ENCODE measurements at places on chromosomes 7 and 10. TPM values are rescaled to one million over a fixed set of nuclear protein-coding genes. Genes with fewer than 3 reads are reported as not detected.

CPVL gene
- 12.2 TPM for total RNA-seq

- no peak for DNase-seq
Measured at GRCh38 chr10:121404611-121405010, 193.6 kb downstream of the FGFR2 start.

DNA sequence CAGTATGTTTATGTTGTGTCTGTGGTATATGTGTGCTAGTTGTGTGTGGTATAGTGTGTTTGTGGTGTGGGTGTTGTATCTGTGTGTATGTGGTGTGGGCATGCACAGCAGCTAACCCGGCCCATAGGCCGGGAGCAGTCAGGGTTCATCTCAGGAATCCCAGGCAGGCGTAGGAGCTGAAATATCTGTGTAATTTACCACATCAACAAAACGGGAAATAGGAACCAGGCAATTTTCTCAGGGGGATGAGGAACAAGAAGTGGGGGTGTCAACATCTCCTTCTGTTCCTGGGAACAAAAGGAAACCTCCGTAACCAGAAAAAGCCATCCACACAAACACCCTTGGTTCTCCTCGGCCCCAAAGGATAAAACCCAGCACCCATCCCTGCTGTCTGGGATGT is 24.5 kb upstream of the ZNF488 start:
- DNase-seq: no peak

- no peak for DNase-seq
Measured at GRCh38 chr7:153193144-153193595, 433.6 kb downstream of the ACTR3B start.

MYOF gene
- total RNA-seq: 31.2 TPM

MPP7 gene
- total RNA-seq: 36.1 TPM

MBL2 gene
- total RNA-seq: not detected

- DNase-seq: no peak
Measured at GRCh38 chr7:157702311-157703023, 365.7 kb downstream of the DNAJB6 start.

- no peak for DNase-seq
Measured at GRCh38 chr10:3066317-3067117, 831 bp upstream of the PFKP start.

CSTF2T gene
- total RNA-seq: 52.9 TPM

DNA sequence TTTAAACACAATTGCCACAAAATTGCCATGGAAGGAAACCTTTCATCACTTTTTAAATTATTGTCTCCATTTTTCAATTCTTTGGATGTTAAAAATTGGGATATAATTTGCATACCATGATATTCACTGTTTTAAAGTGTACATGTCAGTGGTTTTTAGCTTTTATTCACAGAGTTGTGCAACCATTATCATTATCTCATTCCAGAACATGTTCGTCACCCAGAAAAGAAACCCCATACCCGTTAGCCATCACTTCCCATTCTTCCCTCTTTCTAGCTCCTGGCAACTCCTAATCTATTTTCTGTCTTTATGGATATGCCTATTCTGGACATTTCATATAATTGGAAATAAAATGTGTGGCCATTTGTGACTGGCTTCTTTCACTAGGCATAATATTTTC is 260.3 kb upstream of the FERD3L start:
- no peak for DNase-seq

- DNase-seq: no peak
Measured at GRCh38 chr7:111787741-111788140, 225.4 kb upstream of the IMMP2L start.

PDLIM1 gene
- 0.61 TPM for total RNA-seq

GRCh38 chr10:16995867-16996529 is 133.6 kb downstream of the CUBN start:
- peak; percentile 43 for DNase-seq

DNA sequence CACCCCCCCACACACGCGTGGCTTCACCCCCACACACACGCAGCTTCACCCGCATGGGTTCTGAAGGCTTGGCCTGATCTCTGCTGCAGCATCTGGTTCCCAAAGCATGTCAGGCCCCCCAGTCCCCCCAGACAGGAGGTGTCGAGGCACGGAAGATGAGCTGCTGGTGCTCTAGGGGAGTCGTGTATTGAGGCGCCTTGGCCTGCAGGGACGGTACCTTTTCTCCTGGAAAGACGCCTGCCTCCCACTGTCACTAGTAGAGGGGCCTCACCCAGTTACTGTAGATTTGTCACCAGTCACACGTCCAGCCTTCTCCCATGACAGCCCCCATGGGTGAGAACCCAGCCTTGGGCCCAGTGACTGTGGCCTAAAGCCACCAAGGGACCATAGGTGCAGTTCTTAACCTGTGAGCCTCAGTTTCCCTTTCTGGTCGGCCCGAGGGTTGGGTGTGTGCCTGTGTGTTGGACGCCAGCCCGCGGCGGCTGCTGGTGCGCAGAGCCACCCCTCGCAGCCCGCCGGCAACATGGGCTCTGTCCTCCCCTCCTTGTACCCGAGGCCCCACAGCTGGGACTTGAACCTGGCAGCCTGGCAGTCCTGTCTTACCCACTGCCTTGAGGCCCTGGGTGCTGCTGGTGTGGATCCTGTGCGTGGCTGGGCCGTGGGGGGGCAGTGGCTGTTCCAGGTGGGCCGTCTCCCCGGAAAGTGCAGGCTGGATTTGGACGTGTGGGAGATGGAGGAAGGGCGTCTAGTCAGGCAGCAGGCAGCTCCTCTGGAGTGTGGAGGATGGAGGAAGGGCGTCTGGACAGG is 81.7 kb downstream of the NKX6-2 start:
- no peak for DNase-seq

DNA sequence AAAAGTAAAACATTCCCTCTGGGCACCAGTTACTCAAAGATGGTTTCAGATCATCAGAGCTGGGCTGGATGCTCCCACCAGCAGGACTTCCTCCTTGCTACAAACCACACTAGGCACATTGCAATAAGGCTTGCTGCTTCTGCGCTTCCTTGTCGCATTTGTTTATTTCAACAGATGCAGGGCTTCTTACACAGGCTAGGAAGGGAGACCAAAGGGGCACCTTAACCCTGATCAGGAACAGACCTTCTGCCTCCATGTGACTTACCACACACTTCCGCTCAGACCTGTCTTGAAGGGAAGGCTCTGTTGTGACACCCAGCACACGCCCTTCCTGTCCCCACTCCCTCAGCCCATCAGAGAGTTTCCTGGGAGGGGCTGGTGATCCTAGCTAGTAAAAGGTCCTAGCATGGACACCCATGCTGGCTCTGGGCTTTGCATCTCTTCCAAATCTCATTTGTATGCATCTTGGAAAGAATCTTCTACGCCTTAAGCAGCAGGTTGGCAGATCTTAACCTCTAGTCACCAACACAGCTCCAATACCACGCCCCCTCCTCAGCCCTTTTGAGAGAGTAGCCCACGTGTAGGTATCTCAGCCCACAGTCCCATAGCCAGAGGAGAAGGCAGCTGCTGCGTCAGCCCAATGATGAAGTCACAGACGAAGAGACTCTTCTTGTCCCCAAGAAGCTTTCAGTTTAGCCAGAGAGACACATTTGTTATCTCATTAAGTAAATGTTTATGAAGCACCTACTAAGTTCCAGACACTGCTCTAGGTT is 47.1 kb upstream of the SVIL start:
- DNase-seq: peak; percentile 86

SPDYE2B gene
- not detected for total RNA-seq

DNA sequence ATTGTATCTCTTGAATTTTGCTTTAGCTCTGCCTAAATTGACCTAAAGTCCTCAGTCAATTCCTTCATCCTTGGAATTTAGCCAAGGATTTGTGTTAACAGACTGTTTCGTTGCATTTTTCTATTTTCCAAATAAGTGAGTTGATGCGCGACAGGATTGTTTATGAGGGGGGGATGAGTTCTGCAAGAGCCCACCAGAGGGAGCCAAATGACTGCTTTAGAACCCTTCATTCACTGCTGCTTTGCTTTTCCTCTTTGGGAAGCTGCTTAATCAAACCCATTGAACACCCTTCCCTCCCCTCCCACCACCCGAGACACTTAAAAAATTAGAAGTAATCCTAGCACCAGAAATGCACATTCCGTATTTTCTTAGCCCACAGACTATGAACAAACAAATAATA is 33.7 kb upstream of the PTF1A start:
- DNase-seq: peak; percentile 30

DNA sequence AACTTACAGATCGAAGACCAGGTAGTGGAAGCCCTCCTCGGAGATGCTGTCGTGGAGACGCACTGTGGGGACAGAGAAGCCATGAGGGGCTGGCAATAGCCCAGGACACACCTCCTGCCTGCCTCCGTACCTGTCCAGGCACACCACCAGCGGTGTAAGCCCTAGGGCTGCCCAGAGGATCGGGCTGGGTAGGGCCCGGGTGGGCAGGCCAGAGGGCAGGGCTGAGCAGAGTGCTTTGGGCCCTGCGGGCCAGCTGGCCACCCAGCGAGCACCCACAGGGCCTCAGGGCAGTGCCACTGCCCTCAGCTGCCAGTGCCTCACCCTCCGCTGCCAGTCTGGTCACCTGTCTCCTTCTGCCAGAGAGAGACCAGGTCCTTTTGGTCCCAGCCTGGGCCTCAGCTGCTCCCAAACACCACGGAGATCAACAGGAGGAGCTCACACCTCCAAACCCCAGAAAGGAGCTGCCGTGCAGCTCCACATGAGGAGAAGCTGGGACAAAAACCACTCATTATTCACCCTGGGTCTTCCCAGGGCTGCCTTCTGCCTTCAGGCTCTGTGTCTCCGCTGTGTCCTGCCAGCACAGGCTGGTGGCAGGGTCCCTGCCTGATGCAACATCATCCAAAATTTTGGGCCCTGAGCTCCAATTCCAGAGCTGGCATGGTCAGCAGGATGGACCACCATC is 58.2 kb downstream of the YKT6 start:
- no peak for DNase-seq

- DNase-seq: no peak
Measured at GRCh38 chr7:69871886-69872569, 273.8 kb downstream of the AUTS2 start.

GRCh38 chr10:90089719-90090118 is 388.3 kb downstream of the KIF20B start:
- DNase-seq: no peak

- DNase-seq: no peak
Measured at GRCh38 chr7:36441344-36442022, 51.8 kb downstream of the ANLN start.

AOAH gene
- total RNA-seq: 8.5 TPM

KNDC1 gene
- total RNA-seq: 0.97 TPM

PRKRIP1 gene
- total RNA-seq: 39.6 TPM

SFTPA1 gene
- total RNA-seq: not detected

- DNase-seq: no peak
Measured at GRCh38 chr10:86310702-86311101, 55.9 kb downstream of the GRID1 start.

GRCh38 chr7:123498601-123499000 is 35.8 kb downstream of the IQUB start:
- DNase-seq: no peak

- no peak for DNase-seq
Measured at GRCh38 chr7:132656846-132657776, 80.8 kb upstream of the PLXNA4 start.

TAS2R3 gene
- total RNA-seq: 1.2 TPM

- no peak for DNase-seq
Measured at GRCh38 chr10:71622616-71623015, 97.0 kb downstream of the C10orf105 start.

DNA sequence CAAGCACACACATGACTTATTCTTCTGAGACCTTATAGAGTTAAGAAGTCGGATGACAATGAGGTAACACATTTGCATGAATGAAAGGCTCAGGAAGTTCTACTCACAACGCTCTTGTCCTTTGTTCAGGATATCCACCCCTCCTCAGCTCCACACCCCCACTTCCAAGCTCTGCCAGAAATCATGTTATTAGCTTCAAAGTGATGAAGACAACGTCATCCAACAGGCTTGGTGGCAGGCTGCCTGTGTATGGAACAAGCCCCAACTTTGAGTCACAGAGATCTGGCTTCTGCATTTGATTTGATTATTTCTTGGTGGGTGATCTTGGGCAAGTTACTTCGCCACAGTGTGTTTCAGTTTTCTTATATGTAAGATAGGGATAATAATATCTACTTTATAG is 12.4 kb upstream of the BMPER start:
- no peak for DNase-seq

- DNase-seq: no peak
Measured at GRCh38 chr7:51633006-51633405, 316.4 kb upstream of the COBL start.

C10orf90 gene
- not detected for total RNA-seq

LIPF gene
- not detected for total RNA-seq

GRCh38 chr7:23093546-23093945 is 12.0 kb upstream of the KLHL7 start:
- DNase-seq: no peak

LYZL1 gene
- total RNA-seq: not detected

- no peak for DNase-seq
Measured at GRCh38 chr10:101646364-101646763, 48.6 kb downstream of the FBXW4 start.

GRCh38 chr7:103919272-103919868 is 70.1 kb downstream of the RELN start:
- DNase-seq: no peak

DNA sequence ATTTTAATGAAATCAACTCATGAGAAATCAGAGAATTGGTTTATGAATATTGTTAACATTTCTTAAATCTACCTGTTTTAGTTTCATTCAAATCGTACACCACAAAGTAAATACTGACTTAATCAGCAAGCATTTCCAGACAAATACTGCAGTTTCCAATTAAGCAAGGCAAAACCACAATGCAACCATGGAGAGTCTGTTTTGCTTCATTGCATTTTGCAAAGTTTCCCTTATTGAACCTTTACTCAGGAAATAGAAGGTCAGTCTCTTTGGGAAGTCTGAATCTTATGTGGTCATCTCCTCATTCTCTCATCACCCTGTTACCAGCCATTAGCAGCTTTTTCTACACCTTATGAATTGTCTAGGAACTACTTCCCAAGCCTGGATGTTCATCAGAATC is 400.5 kb downstream of the IPMK start:
- DNase-seq: no peak

GRCh38 chr10:127945948-127946711 is 39.2 kb downstream of the PTPRE start:
- DNase-seq: no peak

GRCh38 chr10:33333260-33334101 is 986 bp downstream of the NRP1 start:
- no peak for DNase-seq
